CD14-positive monocyte (primary cell): ENCODE measurements at places on chromosomes 7 and 10. TPM values are rescaled to one million over a fixed set of nuclear protein-coding genes. Genes with fewer than 3 reads are reported as not detected.

TDRD1 gene
- polyA plus RNA-seq: not detected

VAX1 gene
- not detected in 2 replicates for polyA plus RNA-seq

GRCh38 chr7:105353752-105354328, 34.9 kb downstream of the SRPK2 start:
- no peaks in the 10 kb centered on the region for H3K27me3 ChIP-seq
- no peaks in the 10 kb centered on the region for H3K36me3 ChIP-seq
- peak overlapping the region; percentile 1 for H3K4me3 ChIP-seq
- peak overlapping the region; percentile 10 for H3K27ac ChIP-seq
- DNase-seq: peak; percentile 33
- H3K4me1 ChIP-seq: peaks cover 49% of the 10 kb centered on the region

DNA sequence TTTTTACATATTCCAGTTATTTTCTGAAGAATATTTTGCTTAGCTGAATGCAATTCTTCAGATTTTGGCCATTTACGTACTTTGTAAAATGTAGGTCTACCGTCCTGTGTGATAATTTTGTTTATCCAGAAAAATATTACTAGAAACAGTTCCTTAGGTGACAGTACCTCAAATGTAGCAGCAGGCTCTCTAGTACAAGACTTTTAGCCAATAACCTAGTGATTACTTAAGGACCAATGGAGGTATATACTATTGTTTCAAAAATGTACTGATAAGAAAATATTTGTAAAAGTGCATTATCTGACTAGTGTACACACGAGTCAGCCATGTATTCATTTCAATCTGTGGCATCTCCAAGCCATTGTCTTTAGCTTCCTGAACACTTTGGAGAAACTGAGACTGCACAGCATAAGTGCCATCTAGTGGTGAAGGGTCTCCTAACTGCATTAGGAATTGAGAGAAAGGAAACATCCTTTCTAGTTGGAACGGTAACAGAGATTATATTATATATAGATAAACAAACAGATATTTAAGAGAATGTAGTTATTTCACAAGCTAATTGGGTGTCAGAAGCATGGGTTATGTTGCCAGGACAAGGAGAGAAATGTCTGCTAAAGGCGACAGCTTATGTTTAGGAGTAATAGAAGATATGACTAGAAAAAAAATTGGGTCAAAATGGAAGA, 23.7 kb downstream of the RTKN2 start:
- peak overlapping the region; percentile 80 for H3K27ac ChIP-seq
- no peaks in the 10 kb centered on the region for H3K27me3 ChIP-seq
- no peak for DNase-seq
- no peak overlapping the region for H3K4me3 ChIP-seq

KLF14 gene
- 0.09 and 0.14 TPM in 2 replicates for polyA plus RNA-seq
